Fibroblast of the aortic adventitia (primary cell): ENCODE measurements at places on chromosomes 13 and 19. TPM values are rescaled to one million over a fixed set of nuclear protein-coding genes. Genes with fewer than 3 reads are reported as not detected.

The LILRB5 gene
- total RNA-seq: not detected in 2 replicates

The ZNF615 gene
- total RNA-seq: 8.8 and 10.8 TPM in 2 replicates

The SLC17A7 gene
- 0.49 TPM in 1 of 2 replicates, not detected in the other for total RNA-seq

The VN1R2 gene
- not detected in 2 replicates for total RNA-seq

The ZAR1L gene
- total RNA-seq: not detected in 2 replicates
